ENCODE measurements at places on chromosomes 16 and 17.

DNA sequence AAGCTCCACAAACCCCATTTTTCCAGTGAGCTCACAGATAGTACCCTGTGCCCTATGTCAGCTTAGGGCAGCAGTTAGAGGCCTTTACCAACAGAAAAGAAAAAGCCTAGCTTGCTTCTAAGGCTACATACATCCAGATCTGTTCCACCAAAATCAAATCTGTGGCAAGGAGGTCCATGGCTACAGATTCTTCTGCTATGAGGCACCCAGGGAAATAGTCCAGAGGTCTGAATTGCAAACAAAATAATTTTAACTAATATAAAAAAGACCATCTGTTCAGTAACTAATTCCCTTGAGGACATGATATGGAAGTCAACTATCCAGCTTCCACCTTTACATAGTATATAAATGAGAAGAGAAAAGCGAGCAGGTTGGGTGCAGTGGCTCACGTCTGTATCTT is 129.3 kb downstream of the PARN start:
- DNase-seq = no peak

DNA sequence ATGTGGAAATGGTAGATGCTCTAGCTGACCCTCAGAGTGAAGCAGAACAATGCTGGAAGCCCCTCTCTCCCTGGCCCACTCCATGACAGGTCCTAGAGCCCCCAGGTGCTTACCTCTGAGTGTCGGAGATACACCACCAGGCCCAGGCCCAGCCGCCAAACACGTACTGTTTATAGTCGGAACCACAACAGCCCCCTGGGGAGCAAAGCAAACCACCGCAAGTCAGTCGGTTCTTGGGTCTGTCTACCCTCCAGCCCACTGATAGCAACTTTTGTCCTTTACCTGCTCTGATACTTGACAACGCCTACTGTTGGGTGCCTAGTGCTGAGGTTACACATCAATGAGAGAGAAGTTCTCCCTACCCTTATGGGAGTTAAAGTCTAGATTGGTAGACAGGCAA is 8.7 kb downstream of the FLOT2 start:
- DNase-seq = no peak

DNA sequence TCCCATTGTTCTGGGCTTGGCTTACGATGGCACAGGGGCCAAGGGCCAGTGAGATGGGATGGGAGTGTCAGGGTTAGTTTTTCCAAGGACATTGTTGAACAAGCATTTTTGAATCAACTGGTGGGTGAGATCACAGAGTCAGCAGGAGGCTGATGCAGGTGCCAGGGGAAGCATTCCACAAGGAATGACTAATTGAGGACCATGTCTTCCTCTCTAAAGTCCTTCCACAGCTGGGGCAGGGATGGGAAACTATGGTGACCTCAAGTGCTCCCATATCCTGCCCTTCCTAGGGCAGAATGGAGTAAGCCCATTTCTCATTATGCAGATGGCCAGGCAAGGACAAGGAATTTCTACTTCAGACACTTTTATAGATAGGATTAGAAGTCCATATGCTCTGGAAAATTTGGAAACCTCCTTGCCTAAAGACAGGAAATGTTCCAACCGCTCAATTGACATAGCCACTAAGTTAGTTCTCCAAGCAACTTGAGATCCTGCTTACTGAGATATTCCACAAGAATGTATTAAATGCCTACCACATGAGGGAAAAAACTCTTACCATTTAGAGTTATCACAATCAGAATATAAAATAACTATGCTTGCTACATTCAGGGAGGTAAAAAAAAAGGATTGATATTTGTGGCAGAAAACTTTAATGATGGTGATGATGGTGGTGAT is 21.2 kb upstream of the ENGASE start:
- DNase-seq = no peak

DNA sequence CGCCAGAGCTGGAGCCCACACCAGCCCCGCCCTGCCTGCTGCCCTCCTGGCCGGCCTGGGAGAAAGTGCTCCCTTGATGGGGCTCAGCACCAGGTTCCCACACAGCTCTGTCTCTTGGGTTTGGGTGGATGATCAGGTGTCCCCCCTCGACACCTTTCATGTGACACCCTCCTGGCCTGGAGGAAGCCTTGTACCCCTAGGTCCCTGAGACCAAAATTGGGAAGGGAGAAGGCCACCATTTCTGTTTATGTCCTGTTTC is 19.4 kb upstream of the PLLP start:
- DNase-seq = no peak

DNA sequence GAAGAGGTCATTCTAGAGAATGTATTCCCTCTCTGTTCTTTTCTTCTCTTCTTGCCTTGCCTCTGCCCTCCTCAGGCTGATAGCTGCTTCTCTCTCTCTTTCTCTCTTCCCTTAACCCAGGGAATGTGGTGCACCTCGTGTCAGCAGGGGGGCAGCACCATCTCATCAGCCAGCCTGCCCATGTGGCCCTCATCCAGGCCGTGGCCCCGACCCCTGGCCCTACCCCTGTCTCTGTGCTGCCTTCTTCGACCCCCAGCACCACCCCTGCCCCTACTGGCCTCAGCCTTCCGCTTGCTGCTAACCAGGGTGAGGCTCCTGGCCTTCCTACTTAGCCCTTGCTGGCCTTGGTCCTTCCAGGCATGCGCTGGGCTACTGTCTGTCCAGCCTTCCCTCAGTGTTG is 23.5 kb downstream of the SRCAP start:
- DNase-seq = no peak

- DNase-seq = no peak
Measured at GRCh38 chr16:31700200-31700529, 172.5 kb downstream of the AHSP start.

GRCh38 chr16:88632587-88632930 is 5.8 kb upstream of the IL17C start:
- DNase-seq = no peak

DNA sequence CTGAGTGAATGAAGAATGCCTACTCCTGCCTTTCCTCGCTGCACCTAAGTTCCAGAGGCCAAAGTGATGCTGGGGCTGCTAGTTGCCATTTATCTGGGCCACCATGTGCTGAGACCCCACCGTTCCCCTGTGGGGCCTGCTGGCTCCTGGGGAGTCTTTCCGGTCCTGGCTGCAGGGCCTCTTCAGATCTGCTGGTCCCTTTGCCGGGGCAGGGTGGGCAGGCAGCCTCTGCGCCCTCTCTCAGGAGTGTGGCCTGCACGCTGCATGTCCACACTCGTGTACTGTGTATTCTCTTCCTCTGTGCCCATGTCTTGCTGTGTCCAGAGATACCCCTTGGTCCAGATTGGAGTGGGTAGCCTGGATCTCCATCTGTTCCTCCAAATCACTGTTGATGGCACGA is 151.8 kb upstream of the MED13 start:
- no peak for DNase-seq

DNA sequence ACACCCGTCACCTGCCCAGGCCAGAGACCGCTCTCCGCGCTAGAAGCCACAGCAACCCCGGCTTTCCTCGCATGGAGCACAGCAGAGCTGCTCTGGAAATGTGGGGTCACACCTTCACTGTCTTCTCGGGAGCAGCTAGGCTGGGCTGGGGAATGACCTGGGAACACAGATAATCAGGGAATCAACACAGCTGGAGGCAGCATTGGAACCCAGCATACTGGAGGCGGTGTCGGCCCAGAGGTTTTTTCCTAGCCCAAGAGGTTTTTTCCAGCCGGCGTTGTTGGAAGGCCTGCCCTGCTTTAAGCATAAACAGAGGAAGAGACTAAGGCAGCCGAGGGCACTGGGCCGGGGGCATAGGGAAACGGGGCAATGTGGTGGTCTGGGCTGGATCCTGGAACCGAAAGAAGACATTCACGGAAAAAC is 791 bp upstream of the PLD6 start:
- no peak for DNase-seq

GRCh38 chr16:67926181-67926750 is 5.4 kb downstream of the CTRL start:
- no peak for DNase-seq

- no peak for DNase-seq
Measured at GRCh38 chr17:80671039-80671824, 126.6 kb downstream of the RPTOR start.

DNA sequence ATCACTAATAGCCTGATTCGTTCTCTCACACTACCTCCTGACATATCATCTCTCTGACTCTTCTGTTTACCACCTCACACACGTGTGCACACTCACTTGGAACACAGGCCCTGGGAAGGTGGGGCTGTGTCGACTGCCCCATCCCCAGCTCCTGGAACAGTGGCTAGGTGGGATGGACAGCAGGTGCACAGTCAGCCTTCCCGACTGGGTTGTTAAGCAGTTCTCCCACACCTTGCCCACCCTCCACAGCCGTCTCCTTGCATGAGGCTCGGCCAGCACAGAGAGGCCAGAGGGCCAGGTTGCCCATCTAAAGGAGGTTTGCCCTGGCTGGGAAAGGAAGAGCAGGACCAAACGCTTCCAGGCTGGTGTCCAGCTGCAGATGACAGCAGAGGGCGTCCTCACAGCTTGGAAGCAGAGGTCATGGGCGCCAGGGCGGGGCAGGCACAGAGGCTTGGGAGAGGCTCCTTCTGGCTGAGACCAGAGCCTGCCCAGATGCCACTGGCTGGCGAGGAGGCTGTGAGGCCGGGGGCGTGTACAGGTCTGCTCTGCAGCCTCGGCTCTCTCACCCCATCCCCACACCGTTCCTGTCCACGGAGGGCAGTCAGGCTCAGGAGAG is 92.8 kb downstream of the AMFR start:
- no peak for DNase-seq

- no peak for DNase-seq
Measured at GRCh38 chr16:74793571-74793970, 19.0 kb upstream of the FA2H start.

DNA sequence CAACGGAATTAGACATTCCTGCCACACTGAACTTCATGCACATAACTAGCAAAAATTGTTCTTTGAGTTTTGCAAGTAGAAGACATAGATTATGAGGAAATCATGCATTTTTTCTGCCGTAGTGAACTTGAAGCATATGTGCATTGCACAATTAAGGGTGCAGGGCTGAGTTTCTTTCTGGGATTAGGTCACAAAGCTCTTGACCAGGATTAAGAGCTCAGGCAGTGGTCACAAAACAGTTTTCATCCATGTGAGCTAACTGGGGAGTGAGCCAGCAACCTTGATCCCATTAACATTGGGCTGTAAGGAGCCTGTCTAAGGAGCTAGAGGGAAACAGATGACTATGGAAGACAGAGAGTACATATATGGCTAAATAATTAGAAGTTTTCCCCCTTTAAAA is 143.7 kb downstream of the PMP22 start:
- DNase-seq = no peak

GRCh38 chr17:79921411-79922115 is 82.3 kb upstream of the CBX4 start:
- DNase-seq = no peak

GRCh38 chr16:49763826-49764225 is 92.1 kb downstream of the ZNF423 start:
- DNase-seq = no peak

DNA sequence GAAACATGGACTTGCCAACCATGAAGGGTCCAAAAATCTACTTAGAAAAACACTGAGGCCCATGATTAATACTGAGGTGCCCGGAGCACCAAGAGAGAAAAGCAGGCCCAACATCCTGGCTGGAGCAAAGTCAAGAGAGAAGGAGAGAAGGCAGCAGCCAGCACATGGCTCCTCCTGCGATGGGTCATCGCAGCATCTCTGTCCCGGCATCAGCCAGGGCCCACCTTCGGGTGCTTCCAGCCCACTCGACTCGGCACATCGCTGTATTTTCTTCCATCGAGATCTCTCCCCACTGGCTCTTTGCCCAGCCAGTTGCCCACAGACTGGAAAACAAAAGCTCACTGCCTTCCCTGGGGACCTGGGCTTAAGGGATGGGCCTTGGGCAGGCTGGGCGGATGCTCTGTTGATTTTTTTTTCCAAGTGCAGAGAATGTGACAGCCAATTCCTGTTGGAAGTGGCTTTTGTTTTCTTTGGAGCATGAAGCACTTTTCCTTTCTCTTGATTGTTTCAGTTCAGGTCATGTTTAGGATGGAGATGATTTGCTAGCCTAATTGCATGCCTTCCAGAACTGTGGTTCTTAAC is 58.1 kb downstream of the CYB5B start:
- DNase-seq = no peak

- no peak for DNase-seq
Measured at GRCh38 chr17:75572713-75573539, 14.7 kb upstream of the MYO15B start.

GRCh38 chr16:63568164-63568563 is 1531.9 kb upstream of the CDH8 start:
- no peak for DNase-seq

DNA sequence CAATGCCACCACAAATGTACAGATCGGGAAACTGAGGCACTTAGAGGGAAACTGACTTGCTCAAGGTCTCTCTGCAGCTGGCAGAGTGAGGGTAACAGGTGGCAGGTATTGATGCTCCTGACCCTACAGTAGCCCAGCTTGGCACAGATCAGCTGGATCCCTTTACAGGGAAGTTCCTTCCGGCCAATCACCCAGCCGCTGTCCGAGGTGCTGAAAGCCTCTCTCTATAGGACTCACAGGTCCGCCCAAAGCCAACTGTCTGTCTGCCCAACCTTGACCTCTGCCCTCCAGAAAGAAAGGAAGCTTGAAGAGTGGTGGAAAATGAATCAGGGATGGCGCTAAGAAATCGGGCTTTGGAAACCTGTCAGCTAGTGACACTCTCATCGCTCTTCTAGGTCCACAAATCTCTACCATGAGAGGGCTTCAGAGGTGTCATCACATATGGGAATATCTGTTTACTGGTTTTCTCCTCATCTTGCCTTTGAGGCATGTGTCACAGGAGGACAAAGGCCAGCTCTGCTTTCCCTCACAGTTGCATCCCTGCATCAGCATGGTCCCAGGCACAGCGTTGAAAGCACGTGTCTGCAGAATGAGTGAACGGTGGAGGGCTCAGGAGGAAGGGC is 246.2 kb downstream of the KATNIP start:
- no peak for DNase-seq

DNA sequence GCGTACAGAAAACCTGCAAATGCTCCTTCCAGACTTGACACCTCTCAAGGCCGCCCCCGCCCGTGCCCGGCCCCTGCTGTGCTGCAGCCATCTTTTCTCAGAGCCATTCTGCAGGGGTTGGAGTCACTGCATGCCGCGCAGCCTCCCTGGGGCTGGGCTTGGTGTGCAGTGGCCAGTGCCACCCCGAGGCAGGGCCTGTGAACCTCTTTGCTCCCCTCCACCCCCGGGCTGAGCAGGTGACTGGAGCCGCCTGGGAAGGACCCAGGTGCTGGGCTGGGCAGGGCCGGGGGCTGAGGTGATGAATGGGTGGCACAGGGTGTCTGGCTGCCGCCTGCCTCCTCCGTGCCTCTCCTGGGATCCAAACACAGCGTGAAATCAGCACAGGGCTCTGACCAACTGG is 20.3 kb downstream of the MRM3 start:
- no peak for DNase-seq

DNA sequence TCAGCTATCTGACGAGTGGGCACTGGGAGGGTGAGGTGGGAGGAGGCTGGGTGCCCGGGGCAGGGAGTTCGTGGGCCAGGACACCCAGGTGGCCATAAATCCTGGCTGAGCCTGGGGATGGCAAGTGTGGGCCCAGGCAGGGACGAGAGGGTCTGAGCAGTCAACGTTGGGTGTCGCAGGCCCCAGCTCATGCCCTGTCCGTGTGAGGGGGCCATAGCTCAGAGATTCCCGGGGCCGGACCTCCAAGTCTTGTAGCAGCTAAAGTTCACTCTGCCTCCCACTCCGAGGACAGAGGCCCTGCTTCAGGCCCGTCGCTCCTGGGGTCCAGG is 34.4 kb downstream of the CTU2 start:
- DNase-seq = no peak

All from activated CD4-positive, alpha-beta T cell treated with anti-CD3 and anti-CD28 coated beads for 1 hour (primary cell).